Stimulated activated CD8-positive, alpha-beta memory T cell treated with anti-CD3 and anti-CD28 coated beads, Interleukin-7, amount 100 ng/mL, for 1 hour (primary cell): ENCODE measurements at places on chromosomes 3 and 15.

DNA sequence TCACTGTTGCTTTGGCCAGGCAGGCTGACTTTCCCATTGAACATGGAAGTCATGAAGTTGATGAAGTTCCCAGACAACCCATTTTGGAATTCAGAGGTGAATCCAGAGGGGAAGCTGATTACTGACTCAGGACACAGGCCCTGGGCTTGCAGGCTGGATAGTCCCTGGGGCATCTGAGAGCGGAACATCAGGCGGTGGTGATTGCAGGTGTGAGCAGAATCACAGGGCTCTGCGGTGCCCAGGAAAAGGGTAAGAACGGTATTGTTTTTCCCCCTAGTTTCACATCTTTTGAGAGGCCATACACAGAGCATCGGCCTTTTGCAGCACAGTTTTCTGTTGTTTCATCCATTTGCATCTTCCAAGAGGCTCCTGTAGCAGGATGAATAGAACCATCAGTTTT lies 104.7 kb downstream of the CHSY1 start:
- no peak for DNase-seq

- no peak for DNase-seq
These were observed 335.9 kb downstream of the CHST2 start for GRCh38 chr3:143455480-143455879.

DNA sequence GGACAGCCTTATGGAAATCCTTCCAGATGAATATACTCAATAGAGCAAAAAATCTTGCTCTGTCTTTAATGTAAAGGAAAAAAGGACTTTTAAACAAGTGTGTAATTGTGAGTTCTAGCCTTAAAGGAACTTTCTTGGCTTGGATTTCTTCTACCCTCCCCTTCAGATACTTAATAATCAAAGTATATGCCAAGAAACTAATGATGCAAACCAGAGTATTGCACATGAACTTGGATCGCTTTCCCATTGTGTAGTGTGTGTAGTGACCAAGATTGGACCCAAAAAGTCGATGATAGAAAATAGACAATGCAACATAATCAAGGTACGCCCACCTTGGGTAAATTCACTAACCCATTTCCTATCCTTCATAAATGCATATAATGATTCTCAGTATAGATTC lies 123.8 kb downstream of the TIGIT start:
- no peak for DNase-seq

- DNase-seq = no peak
These were observed 108.2 kb downstream of the LRRK1 start for GRCh38 chr15:101027273-101027901.

DNA sequence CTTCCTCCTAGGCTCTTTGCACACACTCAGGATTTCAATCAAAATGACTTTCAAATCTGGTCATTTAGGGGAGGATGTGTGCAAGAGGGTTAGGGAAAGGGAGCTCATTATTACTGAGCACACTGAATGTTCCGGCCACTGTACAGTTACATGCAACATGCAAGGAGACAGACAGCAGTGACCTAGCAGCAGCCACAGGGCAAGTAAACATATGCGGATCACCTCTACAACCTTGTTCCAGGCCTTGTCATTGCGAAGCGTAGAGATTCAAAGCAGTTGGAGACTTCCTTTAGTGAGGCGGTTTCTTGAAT lies 837.6 kb downstream of the AGBL1 start:
- no peak for DNase-seq

GRCh38 chr3:150030841-150031240 lies 60.1 kb upstream of the PFN2 start:
- no peak for DNase-seq

DNA sequence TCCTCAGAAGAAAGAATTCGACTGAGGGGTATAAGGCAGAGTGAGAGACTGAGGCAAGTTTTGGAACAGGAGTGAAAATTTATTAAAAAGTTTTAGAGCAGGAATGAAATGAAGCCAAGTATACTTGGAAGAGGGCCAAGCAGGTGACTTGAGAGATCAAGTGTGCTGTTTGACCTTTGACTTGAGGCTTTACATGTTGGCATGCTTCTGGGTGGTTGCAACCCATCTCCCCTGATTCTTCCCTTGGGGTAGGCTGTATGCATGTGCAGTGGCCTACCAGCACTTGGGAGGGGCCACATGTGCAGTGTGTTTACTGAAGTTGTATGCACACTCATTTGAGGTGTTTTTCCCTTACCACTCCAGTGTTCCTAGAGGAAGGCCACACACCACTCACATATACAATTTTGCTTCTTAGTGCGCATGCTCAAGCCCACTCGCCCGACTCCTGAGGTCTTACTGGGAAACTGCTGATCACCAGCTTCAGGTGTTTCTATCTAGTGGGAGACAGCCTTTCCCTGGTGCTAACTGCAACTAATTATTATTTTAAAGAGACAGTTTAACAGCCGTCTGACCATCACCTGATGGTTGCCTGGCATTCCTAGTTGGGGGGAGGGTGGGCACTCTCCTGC lies 61.5 kb upstream of the CADPS start:
- DNase-seq = no peak

GRCh38 chr3:89217148-89217685 lies 109.8 kb downstream of the EPHA3 start:
- DNase-seq = no peak

DNA sequence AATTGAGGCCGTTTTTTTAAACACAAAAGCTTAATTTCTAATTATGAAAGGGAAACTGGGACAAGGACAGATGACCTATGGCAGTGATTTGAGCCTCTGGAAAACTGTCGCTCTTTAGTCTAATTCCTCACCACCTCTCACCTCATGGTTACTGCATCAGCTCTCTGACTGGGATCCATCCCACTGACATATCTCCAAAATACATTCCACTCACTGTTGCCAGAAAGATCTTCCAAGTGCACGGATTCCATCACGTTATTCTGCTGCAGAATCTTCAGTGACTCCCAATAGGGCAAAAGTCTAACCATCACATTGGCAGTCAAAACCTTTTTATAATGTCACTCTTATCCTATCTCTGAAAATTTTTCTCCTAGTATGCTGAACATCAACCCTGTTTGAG lies 132.3 kb upstream of the MB21D2 start:
- DNase-seq = no peak

- DNase-seq = no peak
These were observed 295 bp downstream of the ZWILCH start for GRCh38 chr15:66505430-66505811.

GRCh38 chr3:66428733-66429132 lies 72.1 kb downstream of the LRIG1 start:
- no peak for DNase-seq

DNA sequence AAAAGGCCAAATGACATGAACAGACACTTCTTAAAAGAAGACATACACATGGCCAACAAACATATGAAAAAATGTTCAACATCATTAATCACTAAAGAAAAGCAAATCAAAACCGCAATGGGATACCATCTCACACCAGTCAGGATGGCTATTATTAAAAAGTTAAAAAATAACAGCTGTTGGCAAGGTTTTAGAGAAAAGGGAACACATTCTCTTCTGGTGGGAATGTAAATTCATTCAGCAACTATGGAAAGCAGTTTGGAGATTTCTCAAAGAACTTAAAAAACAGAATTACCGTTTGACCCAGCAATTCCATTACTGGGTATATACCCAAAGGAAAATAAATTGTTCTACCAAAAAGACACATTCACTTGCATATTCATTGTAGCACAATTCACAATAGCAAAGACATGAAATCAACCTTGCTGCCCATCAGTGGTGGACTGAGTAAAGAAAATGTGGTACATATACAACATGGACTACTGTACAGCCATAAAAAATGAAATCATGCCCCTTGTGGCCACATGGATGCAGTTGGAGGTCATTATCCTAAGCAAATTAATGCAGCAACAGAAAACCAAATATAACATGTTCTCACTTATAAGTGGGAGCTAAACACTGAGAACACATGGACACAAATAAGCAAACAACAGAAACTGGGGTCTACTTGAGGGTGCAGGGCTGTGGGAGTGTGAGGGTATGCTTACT lies 190.7 kb upstream of the MCTP2 start:
- DNase-seq = no peak

DNA sequence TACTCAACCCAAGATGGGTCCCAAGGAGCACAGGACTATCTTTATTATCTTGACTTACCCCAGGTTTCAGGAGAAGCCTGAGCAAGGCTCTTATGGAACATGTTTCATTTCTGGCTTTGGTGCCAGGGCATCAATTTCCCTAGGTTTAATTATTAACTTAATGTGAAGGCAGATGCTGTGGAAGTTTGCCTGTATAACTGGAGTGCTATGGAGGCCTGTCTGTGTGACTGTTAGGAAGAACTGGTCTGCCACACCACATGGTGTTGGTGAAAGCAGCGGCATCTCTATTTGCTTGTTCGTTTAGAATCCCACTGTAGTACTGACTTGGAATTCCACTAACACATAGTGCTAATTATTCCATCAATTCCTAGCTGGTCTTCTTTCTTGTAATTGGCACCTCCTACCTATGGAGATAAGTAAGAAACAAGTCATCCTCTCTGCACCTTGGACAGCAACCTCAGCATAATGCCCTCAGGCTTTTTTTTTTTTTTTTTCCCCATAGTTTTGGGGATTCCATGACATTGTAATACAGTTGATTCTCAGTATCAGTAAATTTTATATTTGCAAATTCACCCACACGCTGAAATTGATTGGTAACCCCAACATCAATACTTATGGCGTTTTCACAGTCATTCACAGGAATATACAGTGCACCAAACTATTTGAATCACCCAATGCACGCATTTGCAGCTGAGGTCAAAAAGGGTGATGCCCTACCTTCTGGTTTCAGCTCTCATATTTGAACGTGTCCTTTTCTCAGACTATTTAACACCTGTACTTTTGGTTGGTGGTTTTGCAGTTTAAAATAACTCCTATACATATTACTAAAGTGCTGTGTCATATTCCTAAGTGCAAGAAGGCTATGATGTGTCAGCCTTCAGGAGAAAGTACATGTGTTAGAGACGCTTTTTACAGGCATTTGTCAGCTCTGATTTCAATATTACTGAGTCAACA lies 772.8 kb upstream of the LMCD1 start:
- no peak for DNase-seq

DNA sequence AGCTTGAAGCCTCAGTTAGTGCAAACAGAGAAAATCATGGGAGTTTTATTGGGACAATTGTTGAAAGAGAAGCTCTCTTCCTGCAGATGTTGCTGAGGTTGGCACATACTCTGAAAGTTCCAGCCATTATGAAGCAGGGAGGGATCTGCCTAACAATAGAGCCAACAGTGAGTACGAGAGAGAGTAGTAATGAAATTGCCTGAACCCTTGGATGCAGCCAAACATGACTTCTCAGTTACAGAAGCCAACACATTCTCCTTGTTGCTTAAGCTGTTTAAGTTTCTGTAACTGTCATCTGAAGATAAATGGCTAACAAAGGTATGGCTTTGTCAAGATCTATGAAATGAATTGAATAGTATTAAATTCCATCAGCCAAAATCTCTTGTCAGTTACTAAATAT lies 211.0 kb upstream of the TTC14 start:
- DNase-seq = no peak

DNA sequence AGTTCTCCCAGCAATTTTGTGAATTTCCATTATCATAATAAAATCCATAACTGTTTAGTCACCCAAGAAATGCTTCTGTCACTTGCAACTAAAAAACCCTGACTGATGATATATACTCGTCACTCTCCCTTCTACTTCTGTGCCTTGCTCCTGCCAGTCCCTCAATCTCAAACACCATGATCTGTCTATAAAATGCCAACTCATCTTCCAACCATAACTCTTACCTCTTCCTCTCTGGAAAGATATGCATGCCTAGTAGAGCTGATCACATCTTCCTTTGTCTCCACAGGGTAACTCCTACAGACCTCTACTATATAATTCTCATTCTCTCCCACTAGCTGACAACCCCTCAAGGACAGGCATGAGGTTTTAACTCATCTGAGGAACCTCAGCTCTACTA lies 5.2 kb upstream of the VEPH1 start:
- DNase-seq = no peak

DNA sequence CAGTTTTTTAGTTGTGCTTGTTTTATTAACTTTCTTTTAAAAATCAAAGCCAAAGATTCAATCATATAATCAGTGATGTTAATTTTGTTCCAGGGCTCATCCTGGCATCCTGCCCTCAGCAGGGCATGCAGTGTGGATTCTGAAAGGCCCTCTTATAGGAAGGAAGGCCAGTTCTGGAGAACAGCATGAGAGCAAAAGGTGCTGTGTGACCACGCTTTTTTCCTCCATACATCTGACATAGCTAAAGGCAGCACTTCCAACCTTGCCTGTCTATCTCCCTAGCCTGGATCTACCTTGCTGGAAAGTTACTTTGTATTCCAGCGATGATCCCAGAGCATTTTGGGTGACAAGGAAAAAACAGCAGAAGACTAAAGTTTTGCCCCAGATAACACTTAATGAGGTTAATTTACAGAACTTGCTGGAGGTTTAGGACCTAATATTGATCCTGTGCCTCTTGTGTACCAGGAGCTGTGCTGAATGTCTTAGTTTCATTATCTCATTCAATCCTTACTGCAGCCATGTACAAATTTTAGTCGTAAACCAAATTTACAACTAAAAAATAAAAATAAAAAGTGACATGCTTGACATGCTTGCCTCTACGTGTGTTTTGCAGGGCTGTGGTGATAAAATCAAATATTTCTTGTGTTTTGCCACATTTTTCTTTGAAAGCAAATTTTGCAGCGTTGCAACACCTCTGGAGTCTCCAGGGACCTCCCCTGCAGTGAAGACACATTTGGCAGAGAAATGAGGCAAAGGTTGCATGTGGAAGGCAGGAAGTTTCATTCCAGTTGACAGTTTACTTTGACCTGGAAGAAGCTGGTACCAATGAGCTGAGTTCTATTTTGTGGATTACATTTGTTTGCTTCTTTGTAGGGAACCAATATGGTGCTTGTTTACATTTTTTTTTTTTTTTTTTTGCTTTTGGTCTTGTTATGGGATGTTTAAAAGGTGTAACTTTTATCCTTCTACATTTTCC lies 13.2 kb downstream of the IL1RAP start:
- DNase-seq = no peak

DNA sequence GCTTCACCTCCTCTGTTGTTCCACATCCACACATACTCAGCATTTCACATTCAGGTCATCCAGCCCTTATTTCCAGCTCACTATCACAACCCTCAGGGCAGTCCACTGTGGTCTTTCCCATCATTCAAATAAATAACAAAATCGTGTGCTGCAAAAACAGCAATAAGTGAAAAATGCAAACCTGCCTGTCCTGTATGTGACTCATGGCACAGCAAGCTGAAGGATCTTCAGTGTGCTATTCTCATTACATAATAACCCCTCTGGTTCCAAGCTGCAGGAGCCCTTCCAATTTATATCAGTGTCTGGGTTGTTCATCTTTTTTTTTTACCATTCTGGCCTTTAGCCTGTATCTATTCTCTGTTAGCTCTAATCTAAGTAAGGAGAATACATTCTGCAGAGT lies 185.3 kb upstream of the UBE2E2 start:
- no peak for DNase-seq

DNA sequence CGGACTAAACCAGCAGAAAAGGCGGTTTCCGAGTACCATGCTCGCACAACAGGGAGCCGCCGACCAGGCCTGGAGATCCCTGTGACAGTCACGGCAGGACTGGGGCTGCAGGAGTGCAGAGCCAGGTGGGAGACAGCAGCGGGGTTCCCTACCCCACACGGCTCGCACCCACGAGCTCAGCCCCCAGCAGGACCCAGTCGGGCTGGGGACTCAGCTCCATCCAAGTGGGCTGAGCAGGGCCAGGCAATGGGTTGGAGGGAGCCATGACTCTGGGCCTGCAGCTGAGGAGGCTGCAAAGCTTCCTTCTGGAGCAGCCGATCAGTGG lies 15.8 kb downstream of the XXYLT1 start:
- DNase-seq = no peak
